Stimulated activated CD8-positive, alpha-beta memory T cell treated with anti-CD3 and anti-CD28 coated beads, Interleukin-12 subunit alpha, Interleukin-12 subunit beta, amount 100 ng/mL, for 1 hour (primary cell): ENCODE measurements at places on chromosomes 12 and 14.

- DNase-seq = no peak
Observed at GRCh38 chr12:125004621-125005020, 11.2 kb downstream of the BRI3BP start.

GRCh38 chr12:104738331-104738730, 219.8 kb downstream of the SLC41A2 start:
- DNase-seq = no peak

GRCh38 chr14:64232095-64232838, 61.9 kb downstream of the ESR2 start:
- DNase-seq = no peak

DNA sequence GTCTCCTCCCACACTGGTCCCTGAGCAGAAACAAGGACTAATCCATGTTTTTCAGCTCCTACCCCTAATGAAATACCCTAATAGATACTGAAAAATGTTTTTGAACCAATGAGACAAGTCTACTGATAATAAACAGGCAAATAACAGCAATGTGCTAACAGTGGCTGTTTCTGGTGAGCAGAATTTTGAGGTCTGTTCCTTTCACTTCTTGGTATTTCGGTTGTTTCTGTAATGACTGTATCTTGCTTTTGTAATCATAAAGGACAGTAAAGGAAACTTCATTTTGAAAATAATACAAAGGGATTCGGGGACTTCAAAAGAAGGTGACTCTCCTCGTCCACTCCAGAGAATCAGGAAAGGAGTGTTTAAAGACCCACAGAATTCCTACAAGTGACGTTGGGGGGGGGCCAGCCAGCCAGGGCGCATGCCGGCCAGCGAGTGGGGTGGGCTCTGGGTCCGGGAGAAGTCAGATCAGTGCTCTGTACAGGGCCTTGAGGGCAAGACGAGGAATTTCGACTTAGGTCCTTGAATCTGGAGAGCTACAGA, 1.1 kb upstream of the CD9 start:
- DNase-seq = no peak

GRCh38 chr14:55921511-55921910, 196.7 kb upstream of the PELI2 start:
- no peak for DNase-seq

DNA sequence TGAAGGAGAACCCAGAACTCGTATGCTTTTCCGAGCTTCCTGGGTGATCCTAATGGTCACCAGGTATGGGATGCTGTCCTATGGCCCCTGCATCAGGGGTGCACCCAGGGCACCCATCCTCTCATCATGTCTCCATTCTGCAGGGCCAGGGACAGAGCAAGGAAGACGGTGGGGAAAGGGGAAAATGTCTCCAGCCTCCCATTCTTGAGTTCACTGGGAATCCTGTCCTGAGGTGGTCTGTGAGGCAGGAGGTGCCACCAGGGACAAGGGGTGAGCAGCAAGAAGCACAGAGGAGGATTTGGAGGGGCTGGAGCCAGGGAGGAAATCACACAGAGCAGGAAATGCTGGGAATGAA, 14.9 kb upstream of the SLC6A12 start:
- DNase-seq = no peak

DNA sequence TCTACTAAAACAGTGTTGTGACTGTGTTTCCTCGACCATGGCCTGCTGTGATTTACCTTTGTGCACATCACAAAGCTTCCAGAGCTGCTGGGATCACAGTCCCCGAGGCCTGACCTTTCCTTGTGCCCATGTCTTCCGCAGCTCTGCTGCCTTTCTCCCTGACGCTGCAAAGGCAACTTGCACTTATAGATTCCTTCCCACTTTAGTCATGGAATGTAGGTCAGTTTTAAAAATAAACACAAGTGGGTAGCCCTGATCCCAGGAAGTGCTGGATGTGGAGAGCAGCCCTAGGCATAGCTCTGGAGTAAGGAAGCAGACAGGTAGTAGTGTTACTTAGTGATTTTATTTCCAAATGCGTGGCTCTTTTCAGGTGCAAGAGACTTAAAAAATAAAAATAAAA, 825.7 kb downstream of the AACS start:
- DNase-seq = no peak

DNA sequence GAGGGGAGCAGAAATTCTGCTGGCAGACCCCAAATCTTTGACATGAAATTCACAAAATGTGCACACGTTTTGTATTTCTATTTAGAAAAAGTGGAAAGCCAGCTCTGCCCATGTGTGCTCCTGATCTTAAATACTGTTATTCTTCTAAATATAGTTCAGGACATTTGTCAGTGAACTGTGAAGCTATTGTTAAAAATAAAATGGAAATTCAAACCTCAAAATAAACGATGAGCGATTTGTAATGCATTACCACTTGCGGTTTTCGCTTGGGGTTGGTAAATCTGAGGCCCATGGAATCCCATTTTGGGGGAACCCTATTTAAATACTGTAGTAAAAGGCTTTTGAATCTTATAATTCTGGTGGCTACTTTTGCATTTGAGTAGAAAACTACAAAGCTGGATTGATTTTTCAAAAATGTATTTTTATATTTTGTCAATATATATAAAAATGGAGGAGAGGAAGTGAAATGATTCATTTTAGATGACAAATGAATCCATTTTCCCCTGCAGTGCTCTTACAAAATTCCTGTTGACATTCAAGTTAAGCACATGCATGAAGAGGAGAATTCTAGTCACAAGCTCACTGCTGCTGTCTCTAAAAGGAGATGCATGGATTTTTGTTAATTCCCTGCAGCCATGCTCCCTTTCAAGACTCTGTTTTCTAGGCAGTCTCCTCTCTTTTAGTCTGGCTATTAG, 47.1 kb downstream of the FLRT2 start:
- DNase-seq = no peak

- no peak for DNase-seq
Observed at GRCh38 chr14:95710106-95710505, 3.8 kb downstream of the TCL1A start.

DNA sequence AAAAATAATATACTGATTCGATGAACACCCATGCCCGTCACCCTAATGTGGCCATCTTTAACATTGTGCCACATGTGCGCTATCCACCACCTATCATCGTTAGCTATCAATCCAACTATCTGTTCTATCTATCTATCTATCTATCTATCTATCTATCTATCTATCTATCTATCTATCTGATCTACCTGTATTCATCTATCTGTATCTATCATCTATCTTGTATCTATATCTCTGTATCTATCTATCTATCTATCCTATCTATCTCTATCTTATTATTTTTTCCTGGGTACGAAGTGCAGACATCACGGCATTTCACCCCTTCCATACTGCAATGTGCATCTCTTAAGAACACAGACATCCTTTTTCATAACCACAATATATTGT, 106.7 kb downstream of the PTPN11 start:
- DNase-seq = no peak

- no peak for DNase-seq
Observed at GRCh38 chr12:84596266-84596665, 316.3 kb downstream of the SLC6A15 start.

DNA sequence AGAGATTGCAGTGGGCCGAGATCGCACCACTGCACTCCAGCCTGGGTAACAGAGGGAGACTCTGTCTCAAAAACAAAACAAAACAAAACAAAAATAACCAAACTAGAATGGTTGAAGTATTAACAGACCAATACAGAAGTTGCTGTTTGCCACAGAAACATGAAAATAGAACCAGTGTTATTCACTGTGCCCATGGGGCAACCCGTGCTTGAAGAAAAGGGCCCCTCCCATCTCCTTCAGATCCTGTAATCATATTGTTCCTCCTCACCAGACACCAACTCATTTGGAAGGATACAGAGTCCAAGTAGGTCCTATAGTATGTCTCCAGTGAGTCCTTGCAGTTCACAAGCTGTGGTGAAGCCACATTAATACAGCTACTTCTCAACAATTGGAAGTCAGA, 30.9 kb downstream of the SLC35F4 start:
- no peak for DNase-seq

GRCh38 chr12:58034311-58034710, 92.9 kb downstream of the ATP23 start:
- DNase-seq = no peak

DNA sequence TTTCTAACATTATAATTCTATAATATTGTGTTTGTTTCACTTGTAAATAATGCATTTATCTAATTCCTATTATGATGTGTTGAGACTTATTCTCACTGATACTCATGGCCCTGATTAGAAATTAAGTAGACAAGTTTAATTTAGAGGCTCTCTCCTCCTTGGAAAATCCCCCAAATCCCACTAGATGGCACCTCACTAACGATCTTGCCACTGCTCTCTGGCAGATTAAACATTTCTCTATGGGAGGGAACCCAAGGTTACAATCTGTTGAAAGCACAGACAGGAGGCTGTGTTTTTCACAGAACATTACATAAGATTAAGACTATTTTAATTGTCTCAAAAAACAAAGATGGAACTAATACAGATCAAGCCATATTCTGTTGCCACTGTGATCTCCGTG, 318.7 kb downstream of the LRFN5 start:
- DNase-seq = no peak

DNA sequence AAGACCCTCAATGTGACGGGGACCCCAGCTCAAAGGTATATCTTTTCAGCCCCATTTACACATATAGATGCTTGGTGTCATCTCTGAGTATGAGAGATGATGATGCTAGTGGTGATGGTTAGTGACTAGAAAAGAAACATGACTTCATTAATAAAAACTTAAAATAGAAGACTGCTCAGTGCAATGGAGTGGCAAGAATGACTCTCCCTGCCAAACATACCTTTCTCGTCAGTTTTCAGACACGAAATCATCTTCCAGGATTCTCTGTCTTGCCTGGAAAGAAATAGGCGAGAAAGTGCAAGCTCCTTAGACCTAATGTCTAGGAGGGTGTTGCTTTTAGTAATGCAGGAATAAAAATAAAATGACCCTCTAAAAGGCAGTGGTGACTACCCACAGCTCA, 71.7 kb downstream of the TPH2 start:
- DNase-seq = no peak

DNA sequence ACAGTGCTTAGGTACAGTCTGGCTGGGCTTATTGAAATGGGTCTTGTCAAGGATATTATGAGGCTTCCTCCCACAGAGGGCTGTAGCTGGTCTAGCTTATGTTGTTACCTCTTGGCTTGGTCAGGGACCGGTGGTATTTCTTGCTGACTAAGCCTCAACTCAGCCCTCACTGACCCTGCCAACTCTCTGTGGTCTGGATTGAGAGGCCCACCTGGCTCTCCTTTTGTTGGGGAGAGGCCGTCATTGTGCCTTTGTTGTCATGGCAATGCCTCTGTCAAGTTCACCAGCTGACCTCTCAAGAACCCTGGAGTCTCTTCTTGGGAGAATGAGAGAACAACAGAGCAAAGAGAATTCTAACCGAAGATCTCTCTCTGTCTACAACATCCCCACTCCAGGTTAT, 245.6 kb upstream of the NPAS3 start:
- no peak for DNase-seq

- DNase-seq = no peak
Observed at GRCh38 chr14:80212023-80212397, 706 bp upstream of the DIO2 start.

- no peak for DNase-seq
Observed at GRCh38 chr14:65301862-65302539, 110.5 kb upstream of the FUT8 start.

GRCh38 chr12:91511795-91512420, 329.3 kb upstream of the DCN start:
- no peak for DNase-seq

DNA sequence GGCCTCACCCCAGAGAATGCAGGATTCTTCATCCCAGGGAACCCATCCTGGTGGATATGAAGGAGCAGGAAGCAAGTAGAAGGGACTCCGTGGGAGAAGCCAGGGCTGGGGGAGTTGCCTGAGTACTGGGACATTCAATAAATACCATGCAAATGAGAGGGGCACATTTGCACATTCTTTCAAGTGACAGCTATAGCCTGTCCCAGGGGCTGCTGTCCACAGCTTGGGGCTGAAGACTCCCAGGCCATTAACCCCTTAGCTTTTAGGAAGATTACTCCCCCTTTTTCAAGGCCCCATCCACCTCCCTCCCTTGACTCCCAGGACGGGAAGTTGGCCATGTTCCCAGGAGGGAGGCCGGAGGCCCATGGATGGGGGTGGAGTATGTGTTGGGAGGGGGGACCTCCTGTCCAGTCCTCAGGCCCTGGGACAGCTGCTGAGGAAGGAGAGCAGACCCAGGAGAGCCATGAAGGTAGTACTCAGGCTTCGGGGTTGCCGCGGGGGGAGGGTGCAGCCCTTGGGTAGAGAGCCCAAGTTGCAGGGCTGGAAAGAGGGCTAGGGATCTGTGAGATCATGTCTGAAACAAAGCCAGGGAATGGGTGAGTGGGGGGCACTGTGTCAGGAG, 974 bp upstream of the TNS2 start:
- DNase-seq = no peak

DNA sequence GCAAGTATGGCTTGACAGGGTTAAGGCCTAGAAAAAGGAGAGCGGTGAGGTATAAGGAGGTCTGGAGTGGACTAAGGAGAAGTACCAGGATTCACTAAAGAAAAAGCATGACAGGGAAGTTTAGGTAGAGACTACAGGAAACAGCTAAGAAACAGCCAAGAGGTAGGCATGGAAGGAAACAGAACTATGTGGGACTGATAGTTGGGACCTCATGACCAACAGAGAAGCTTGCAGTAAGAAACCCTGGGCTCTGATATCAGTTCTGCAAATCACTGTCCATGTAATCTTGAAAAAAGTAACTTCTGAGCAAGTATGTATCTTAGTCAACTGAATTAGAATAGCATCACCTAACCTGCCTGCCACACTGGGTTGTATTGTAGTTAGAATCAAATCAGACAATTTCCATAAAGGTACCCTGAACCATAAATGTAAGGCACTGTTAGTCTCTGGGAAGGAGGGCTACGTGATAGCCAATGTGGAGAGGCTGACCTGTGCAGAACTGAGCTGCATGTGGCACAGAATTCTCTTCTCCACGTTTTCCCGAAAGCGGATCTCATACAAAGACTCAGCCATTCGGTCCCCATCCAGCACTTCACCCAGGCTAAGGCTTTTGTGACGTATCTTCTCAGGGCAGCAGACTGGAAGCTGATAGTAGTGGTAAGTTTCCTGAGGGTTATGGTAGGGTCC, 912 bp downstream of the TM9SF1 start:
- DNase-seq = no peak

- DNase-seq = no peak
Observed at GRCh38 chr12:87157791-87158190, 871.4 kb downstream of the C12orf50 start.

DNA sequence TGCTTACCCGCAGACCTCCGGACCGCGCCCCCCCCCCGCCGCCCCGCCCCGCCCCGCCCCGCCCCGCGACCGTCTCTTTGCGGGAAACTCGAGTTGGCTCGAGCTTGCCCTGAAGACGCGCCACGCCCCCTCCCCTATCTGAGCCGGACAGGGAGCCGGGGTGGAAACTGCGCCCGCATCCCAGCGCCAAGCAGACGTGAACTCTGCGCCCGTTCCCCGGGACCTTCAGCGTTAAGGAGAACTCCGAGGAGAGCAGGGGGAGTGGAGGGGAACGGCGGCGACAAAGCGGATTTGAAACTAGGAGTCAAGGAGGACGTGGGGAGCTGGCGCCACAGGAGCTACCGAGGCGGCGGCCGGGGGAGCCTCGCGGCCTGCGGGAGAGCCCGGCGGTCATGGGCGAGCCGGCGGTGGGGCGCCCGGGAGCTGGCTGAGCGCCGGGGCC, at the start of gene KCNK13:
KCNK13 (plus strand) TSS at position 310 of the 442 bp plus-strand sequence. CDS start 212 bp downstream, outside the sequence.
- DNase-seq = no peak

GRCh38 chr14:61563880-61564617, 131.3 kb upstream of the HIF1A start:
- DNase-seq = no peak
